Left ventricle myocardium inferior (tissue), 1 donor: ENCODE measurements at places on chromosomes 2 and 18. TPM values are rescaled to one million over a fixed set of nuclear protein-coding genes. Genes with fewer than 3 reads are reported as not detected.

DNA sequence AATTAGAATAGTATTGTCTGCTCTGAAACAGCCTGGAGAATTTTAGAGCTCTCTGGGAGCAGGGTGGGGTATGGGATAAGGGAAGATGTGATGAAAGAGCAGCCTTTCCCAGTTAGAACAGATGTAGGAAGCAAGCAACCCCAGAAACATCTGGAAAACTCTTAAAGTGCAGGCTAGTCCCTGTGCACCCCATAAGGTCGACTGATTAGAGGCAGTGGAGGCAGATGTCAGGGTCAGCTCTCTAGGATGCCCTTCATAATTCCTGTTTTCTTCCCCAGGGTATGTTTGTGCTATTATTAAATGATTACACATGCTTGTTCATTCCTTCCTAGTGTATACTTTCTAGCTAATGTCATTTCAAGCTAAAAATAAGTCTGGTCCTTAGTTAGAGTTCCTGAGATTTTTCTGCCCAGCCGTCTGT, 41.7 kb downstream of the PTPRM start:
- DNase-seq = peak; percentile 16

Gene CSRNP3
- 4.0 TPM for total RNA-seq

Gene PMAIP1
- total RNA-seq = 0.58 TPM

DNA sequence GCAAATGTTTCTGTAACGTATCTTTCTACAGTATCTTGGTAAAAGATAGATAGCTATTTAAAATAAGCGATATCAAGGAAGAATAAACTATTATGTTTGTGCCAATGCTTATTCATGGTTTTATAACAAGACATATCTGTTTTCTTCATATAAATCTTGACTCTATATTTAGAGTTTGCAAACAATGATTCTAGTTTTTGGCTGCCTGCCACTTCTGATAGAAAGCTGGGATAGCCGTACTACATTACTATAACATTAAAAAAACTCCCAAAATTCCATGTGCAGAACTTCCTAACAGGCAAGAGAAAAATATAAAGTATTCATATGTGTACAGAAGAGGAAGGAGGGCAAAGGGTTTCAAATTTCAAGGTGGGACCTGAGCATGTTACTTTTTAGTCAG, 985.0 kb downstream of the BCL11A start:
- DNase-seq = no peak

- no peak for DNase-seq
These were observed 13.9 kb downstream of the PSMD14 start for GRCh38 chr2:161321944-161322648.

Gene NABP1
- total RNA-seq = 3.3 TPM

Gene SKOR2
- total RNA-seq = not detected

Gene XIRP2
- total RNA-seq = 364 TPM

- DNase-seq = no peak
These were observed 72.1 kb upstream of the PARD3B start for GRCh38 chr2:204473224-204473623.

Gene STK17B
- 4.9 TPM for total RNA-seq

Gene SERPINB5
- not detected for total RNA-seq

DNA sequence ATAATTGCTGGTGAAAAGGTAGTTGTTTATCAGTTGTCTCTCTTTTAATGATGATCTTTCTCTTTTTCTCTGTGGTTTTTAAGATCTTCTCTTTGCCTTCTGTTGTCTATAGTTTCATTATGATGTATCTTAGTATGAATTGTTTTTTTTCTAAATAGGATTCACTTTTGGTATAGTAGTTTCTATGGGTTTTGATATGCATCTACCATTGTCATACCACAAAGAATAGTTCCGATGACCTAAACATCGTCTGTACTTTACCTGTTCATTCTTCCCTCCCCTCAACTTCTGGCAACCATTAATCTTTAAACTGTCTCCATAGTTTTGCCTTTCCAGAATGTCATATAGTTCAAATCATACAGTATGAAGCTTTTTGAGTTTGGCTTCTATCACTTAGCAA, 19.6 kb downstream of the RDH14 start:
- DNase-seq = no peak

Gene DHRS9
- total RNA-seq = 7.3 TPM

- DNase-seq = no peak
These were observed 1954.1 kb upstream of the CELF4 start for GRCh38 chr18:39519741-39520140.

Gene SOX11
- 0.93 TPM for total RNA-seq

DNA sequence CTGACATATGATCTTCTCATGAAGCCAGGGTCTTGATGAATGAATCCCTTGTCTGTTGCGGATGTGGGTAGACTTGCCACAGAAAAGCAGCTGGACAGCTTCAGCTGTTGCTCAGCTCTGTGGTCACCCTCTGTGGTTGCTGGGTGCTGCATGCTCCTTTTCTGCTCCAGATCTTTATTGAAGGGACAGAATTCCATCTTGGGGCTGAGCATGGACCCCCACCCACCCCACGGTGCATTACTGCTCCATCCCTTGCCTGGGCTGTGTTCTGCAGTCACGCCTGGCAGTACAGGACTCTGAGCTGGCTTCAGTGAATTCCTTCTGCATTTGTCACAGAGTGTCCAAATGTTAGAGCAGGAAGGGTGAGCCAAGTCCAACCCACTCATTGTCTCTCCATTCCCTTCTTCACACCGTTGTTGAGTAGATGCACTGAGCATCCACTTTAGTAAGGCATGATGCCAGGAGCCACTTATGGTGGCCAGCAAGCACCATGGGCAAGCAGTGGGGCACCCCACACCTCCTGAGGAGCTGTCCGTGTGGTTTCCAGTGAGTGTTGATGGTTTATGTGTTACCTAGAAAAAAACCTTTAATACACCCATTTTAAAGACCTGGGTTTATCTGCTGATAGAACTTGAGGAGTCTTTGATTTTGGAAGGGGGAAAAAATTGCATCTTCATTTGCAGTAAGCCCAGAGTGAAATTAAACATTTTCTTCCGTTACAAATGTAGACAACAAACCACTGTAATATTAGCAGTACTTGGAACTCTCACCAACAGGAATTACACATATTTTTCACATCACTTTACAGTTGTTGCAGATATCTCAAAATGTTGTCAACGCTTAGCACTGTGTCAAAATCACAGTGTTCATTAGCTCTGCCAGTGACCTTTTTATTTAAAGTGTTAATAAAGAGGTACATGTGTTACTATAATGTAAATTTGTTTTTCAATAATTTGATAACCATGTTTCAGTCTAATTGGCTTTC, 14.7 kb upstream of the ITGB6 start:
- DNase-seq = peak; percentile 19

Gene CD8A
- total RNA-seq = 0.63 TPM

GRCh38 chr18:50704357-50704940, 115.4 kb downstream of the MRO start:
- no peak for DNase-seq

GRCh38 chr18:47978141-47978540, 47.7 kb upstream of the SMAD2 start:
- no peak for DNase-seq

DNA sequence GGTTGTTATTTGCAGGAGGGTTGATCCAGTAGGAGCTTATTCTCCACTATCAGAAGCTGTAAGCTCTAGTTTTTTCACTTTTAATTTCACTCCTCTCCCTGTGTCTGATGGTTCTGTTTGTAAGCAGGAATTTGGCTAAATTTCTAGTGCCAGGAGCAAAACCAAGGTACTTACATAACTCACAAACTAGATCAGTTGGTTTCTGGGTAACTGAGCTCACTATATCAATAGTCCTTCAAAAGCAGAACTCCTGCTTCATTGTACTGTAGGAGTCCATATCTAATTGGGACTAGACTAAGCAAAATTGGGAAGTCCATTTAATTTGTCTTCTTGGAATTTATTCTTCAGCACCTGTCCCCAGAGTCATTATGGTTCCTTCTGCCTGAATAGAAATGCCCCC, 20.1 kb upstream of the RAX start:
- no peak for DNase-seq

- DNase-seq = no peak
These were observed 482.7 kb downstream of the DLGAP1 start for GRCh38 chr18:3972291-3972930.

GRCh38 chr18:3873698-3874097, 423.7 kb downstream of the TGIF1 start:
- DNase-seq = no peak

- DNase-seq = no peak
These were observed 55.9 kb upstream of the HPCAL1 start for GRCh38 chr2:10246831-10247230.

DNA sequence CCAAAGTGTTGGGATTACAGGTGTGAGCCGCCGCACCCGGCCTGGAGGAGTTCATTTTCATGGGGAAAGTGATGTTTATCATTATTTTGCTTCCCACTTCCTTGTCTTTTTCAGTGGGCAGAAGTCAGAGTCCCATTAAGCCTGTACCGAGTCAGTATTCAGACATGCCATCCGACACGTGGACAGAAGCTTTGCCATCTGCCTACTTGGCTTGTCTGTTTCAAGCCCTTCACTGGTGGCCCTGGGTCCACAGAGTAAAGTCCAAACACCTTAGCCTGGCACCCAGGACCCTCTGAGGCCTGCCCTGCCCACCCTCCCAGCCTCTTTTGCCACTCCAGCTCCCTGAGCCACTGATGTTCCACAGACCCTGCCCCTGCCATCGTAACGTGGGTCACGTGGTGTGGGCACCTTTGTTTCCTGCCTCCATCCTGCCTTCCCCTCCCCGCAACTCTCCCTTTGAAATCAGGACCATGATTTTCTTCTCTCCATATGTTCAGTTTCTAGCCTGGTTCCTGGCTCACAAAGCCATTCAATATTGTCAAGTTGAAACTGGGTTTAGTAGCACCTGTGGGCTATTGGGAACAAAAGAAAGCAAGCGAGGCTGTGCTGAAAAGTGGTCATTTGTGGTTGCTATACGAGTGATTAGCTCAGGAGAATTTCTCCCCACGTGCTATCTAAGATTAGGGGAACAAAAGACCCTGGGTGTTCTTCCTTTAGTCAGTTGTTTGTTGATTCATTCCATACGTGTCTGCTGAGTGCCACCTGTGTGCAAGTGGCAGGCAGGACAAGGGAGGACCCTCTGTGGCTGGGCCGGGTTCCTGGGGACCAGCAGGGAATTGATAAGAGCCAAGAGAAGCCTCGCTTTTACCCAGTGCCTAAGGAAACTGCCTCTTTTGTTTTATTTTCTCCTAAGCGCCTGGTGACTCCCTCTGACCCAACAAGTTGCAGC, 5.1 kb upstream of the ODC1 start:
- no peak for DNase-seq

DNA sequence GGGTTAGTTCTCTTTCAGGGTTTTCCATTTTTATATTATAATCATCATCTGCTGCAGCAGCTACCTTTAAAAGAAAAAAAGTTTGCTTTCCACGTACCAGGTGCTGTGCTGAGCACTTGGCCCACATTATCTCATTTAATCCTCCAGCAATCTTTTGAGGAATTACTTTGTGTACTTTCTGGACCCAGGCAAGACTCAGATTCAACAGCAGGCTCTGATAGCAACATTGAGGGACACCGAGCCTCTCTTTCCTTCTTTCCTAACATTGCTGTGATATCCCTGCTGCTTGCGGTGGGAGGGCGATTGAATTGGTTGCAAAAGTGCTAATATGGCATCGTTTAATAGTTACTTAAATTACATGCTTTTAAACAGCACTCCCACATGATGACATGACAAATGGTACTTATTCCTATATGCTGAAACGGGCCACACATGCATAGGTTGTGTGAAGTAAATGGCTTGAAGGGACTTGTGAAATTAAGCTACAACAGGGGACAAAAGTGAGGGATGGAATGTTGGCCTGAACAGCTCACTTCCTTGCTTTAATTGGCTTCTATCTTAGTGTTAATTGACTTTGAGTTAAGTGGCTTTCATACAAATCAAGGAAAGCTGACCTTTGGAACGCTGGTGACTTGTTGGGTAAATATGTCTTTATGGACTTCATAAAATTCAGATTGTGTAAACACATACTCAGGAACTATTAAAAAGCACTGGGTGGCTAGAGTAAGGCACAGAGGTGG, 21.2 kb downstream of the SPRED2 start:
- no peak for DNase-seq

- DNase-seq = no peak
These were observed 219.7 kb downstream of the SLC4A10 start for GRCh38 chr2:161843936-161844335.

DNA sequence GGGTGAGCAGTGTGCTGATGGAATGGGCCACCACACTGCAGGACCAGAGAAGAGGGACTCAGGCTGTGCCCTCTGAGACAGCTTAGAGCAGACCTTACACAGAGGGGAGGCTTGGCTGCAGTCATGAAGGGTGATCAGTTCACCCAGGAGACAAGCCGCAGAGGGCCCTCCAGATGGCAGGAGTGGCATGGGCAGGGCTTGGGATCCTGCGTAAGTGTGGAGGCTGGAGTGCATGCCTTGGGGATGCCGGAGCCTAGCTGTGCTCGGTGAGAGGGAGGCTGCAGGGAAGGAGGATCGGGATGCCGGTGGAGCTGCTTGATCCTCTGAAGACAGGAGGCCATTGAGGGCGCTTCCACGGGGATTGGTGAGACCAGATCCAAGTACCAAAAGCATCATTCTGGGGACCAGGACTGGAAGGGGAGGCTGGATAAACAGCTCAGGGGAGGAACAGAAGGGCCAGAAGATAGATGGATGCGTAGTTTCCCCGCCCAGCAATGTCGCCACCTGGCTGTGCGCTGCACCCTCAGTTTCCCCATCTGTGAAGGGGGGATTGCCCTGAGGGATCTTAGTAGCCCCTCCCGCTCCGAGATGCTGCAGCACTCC, 163.4 kb downstream of the INHBB start:
- no peak for DNase-seq

Gene ASB18
- total RNA-seq = 11.3 TPM

Gene LYPD1
- not detected for total RNA-seq

GRCh38 chr2:68368654-68369336, 3.7 kb downstream of the PLEK start:
- DNase-seq = no peak

DNA sequence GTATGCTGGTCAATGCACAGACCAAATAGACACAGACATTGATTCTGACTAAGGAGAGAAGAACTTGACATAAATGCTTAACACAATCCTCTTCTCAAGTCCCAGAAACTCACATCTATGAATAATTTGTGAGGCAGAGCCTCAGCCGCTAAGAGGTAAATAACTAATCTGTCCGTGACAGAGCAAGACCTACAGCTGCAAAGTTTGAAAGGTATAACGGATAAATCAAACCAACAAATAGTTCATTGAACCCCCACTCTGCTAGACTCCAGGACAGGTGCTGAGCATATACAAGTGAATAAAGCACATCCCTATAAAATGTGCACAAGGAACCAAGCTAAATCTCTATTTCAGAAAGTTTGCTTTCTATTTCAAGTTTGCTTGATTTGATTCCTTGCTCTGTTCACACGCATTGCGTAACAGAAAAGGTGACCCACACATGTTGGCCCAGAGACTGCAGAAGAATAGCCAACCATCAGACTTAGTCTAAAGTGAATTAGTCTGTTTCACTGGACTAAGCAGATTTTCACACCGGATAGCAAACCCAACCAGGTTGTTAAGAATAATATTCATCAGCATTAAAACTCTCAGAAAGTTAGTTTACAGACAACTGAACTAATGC, 51.7 kb downstream of the NCKAP5 start:
- no peak for DNase-seq

Gene SMYD5
- total RNA-seq = 18.2 TPM

Gene COL6A3
- 57.1 TPM for total RNA-seq

Gene ITGB6
- 0.99 TPM for total RNA-seq
